ENCODE measurements at places on chromosomes 12 and 14. TPM values are rescaled to one million over a fixed set of nuclear protein-coding genes. Genes with fewer than 3 reads are reported as not detected.

The TDP1 gene
- 16.3 TPM for polyA plus RNA-seq

The BMP4 gene
- 25.4 TPM for polyA plus RNA-seq

The E2F7 gene
- 4.0 TPM for polyA plus RNA-seq

The CALCOCO1 gene
- 128 TPM for polyA plus RNA-seq

The AVPR1A gene
- polyA plus RNA-seq, result not detected

The PMCH gene
- not detected for polyA plus RNA-seq

The UNC79 gene
- polyA plus RNA-seq, result 0.04 TPM

The RND1 gene
- polyA plus RNA-seq, result 0.36 TPM

- DNase-seq, result no peak
These were observed 8.6 kb downstream of the FNTB start for GRCh38 chr14:64995291-64995690.

DNA sequence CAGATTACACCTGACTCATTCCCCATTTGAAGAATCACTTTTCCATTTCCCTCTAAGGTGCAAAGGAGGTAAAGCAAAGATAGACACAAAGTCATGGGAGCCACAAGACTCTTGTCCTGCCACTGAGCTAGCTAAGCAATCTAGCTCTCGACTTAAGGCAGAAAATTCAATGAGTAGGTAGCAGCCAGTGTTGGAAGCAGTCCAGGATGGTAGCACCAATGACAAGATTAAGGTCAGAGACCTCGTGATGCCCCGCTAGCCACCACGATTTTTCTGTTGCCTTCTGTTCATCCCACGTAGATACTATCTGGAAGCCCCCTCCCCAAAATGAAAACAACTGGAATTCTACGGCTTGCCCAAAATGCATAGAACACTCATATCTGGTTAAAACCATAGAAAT lies 1.4 kb downstream of the VAMP1 start:
- DNase-seq, result no peak

GRCh38 chr12:89882050-89882449 lies 173.4 kb upstream of the ATP2B1 start:
- no peak for DNase-seq

DNA sequence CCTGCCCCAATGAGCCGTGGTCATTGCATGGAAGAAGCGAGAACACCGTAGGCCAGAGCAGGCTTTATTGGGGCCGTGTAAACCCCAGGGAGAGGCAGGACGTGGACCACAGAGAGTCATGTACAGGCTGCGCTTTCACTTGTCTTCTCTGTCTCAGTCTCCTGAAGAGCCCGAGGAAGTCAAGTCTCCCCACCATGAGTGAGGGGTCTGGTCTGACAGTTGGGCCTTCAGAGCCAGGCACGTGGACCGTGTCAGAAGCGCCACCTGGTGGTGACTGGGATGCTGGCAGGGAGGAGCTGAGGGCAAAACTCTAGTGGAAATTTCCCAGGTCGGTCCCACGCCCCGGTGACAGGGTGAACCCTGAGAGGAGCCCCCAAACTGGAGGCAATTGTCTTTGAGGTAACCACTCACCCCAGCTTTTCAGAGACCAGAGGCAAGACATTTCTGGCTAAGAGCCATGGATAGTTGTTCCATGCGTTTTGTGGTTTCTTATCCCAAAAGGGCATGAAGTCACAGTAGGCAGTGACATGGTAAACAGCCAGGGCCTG lies 17.4 kb downstream of the RPS6KL1 start:
- DNase-seq, result no peak

DNA sequence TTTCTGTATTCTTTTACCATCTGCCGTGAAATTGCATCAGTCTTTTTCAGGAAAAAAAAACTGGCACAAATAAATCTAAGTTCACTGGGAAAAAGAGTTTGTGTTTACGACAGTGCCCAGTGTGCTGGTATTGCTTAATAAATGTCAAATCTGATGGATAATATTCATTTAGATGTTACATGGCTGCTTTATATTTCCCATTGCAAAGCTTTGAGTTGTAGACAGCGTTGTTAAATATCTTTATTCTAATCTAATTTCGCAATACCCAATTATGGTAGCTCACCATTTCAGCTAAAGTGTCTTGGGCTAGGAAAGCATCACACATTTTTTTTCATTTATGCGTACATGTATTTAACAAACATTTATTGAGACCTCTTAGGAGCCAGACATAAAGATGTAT lies 1994.5 kb upstream of the FLRT2 start:
- DNase-seq, result no peak

- DNase-seq, result no peak
These were observed 21.5 kb upstream of the IFNG start for GRCh38 chr12:68180792-68181744.

- no peak for DNase-seq
These were observed 22.2 kb downstream of the UBE2N start for GRCh38 chr12:93419388-93420034.

- no peak for DNase-seq
These were observed 326.5 kb upstream of the TBX3 start for GRCh38 chr12:115010324-115010995.

DNA sequence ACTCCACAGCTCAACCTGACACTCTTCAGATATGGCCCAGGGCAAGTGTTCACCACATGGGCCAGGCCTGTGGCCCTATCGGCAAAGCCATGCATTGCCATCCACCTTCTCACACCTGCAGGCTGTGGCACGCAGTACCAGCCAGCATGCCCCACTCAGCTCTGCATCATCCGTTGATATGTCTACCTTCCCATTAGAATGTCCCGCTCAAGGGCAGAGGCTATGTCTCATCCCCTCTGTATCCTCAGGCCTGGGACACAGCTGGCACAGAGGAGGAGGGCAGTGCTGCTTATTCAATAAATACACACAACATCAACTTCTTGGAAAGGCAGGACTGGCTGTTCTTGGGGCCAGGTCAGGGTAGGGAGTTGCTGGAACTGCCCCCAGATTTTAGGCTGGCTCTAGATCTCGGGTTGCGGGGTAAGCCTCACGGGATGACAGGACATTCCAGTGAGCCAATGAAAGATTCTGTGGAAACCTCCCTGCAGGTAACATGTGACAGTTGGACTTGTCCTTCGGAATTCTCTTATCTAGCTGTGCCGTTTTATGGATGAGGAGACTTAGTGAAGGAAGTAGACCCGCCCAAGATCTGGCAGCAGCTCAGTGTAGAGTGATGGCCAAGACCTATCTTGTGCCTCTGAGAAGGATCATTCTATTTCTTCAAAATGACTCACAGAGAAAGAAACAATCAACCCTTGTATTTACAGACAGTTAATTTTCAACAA lies 25.6 kb downstream of the SYNE3 start:
- DNase-seq, result no peak

GRCh38 chr14:68305738-68306137 lies 486.2 kb downstream of the RAD51B start:
- DNase-seq, result no peak

GRCh38 chr12:1418144-1418543 lies 176.2 kb downstream of the FBXL14 start:
- DNase-seq, result no peak

- DNase-seq, result no peak
These were observed 774.7 kb downstream of the TMTC2 start for GRCh38 chr12:83461336-83461935.

GRCh38 chr12:68788554-68789143 lies 19.3 kb upstream of the MDM2 start:
- DNase-seq, result no peak

DNA sequence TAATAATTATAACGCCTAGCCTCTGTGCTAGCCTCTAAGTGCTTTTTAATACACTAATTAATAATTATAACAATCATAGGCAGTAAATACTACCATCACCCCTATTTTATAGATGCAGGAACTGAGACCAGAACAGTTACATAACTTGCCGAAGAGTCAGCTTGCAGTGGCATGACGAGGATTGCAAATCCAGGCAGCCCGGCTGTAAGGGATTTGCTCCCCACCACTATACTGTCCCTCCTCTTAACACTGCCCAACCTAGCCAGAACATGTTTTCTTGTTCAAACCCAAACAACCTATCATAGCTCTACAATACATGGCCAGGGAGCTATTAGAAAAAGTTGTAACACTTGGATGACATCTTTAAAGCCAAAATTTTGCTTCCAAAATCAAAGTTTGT lies 33.9 kb upstream of the VASH1 start:
- no peak for DNase-seq

- DNase-seq, result no peak
These were observed 120.5 kb upstream of the DDHD1 start for GRCh38 chr14:53273671-53274072.

DNA sequence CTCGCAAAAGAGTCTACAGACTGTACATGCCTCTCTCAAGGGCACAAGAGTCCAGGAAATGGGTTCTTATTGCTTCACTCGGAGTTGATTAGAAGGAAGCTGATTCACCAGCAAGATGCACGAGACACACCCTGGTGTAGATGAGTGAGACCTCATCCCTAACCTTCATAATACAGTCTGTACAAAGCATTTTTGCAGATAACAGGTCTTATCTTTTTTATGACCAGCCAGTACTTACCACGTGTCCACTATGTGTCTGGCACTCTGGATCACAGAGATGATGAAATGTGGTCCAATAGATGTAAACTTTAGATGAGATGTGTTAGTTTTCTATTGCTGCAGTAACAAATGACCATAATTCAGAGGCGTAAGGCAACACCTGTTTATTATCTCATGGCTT lies 53.4 kb upstream of the PWP1 start:
- DNase-seq, result no peak

DNA sequence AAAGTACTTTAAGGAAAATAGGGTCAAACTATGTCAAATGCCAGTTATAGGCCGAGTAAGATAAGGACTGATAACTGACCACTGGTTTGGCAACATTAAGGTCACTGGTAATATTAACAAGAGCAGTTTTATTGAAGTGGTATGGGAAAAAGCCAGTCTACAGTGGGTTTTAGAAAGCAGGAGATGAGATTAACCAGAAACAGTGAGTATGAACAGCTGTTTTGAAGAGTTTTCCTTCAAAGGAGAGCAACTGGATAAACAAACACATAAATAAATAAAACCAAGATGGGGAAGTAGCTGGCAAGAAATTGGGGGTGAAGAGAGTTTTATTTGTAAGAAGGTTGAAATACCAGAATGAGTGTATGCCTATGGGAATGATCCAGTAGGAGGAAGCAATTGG lies 30.3 kb downstream of the KITLG start:
- no peak for DNase-seq

DNA sequence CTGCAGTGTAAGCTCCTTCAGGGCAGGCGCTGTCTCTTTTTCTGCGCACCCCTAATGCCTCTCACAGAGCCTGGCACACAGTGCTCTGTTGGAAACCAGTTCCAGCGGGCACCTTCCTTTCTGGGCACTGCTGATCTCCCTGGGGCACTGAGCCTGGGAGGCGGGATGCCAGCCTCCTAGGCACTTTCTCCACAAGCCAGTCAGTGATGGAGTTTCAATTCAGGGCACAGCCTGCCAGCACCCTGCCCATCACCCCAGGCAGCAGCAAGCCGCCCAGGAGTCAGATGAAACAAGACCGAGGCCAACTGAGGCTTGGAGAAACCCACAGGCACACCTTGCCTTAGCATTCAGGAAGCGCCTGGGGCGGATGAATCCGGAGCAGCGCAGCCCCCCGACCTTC lies 5.7 kb upstream of the CTDSP2 start:
- DNase-seq, result no peak

DNA sequence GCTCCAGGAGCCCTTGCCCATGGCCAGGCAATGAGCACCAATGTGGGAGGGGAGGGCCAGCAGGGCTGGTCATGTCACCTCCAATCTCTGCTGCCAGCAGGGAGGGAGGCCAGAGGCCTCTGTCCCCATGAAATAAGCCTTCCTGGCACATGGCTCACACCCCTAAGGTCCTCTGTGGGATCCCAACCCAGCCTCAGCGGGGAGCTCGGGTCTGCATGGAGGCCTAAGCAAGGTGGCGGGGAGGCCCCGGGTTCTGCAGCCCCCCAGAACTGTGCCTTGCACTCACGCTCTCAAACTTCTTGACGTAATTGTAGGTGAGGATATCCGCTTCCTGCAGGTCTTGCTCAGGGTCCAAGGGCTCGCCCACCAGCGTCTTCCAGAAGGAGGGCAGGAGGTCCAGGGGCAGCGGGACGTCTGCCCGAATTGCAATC lies 41.7 kb downstream of the TRAFD1 start:
- DNase-seq, result no peak

DNA sequence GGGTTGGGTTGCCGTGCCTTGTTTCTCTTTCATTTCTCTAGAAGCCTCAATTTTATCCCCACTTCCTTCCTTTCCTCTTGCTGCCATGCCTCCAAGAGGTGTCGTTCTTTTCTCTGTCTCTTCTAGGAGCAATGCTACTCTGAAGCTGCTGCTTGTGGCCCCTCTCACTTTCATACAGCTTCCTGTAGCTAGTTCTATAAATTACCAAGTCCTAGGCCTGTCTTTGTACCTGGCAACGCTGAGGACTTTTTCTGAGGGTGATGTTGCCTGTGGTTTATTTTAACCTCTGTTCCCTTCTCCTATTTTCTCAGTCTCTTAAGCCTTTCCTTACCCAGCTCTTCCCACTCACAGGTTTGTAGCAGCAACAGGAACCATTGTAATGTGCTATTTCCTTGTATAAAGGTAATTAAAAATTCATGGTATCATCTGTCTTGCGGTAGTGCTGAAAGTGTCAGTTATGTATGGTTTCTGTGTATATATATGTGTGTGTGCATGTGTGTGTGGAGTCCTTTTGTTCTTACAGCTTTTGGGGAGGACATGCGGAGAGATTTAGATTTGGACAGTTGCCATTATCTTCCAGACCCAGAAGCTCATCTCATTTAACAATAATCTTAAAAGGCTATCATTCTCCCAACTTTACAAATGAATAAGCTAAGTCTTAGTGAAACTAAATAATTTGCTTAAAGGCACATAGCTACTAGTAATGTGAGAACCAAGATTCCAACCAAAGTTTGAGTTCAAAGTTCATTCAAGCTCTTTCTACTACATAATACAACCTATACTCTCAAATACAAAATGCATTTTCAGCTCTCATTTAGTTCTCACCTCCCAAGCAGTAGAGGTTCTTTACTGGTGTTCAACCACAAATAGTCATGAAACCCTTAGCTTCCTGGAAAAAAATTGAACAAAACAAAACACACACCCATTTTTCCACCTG lies 43.8 kb downstream of the DDHD1 start:
- DNase-seq, result no peak
